Activated CD4-positive, alpha-beta T cell treated with anti-CD3 and anti-CD28 coated beads, Interleukin-2, amount 10 ng/mL, durations not matched to agents 7 days and 5 days (primary cell): ENCODE measurements at places on chromosomes 4 and X.

DNA sequence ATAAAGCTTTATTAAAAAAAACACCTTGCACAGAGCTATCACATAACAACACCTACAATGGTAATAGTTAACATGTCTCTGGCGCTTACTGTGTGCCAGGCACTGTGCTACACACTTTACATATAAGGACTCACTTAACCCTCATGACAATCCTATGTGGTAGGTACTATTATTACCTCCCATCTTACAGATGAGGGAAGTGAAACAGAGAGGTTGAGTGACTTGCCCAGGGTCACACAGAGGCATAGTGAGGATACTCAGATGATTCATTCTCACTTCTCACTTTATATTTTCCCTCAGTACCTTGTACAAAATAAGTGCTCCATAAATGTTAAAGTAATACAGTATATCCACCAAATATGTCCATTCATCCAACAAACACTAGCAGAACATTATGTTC lies 43.4 kb upstream of the IQSEC2 start:
- DNase-seq, result no peak

GRCh38 chr4:109410776-109411175 lies 22.8 kb upstream of the SEC24B start:
- DNase-seq, result no peak

DNA sequence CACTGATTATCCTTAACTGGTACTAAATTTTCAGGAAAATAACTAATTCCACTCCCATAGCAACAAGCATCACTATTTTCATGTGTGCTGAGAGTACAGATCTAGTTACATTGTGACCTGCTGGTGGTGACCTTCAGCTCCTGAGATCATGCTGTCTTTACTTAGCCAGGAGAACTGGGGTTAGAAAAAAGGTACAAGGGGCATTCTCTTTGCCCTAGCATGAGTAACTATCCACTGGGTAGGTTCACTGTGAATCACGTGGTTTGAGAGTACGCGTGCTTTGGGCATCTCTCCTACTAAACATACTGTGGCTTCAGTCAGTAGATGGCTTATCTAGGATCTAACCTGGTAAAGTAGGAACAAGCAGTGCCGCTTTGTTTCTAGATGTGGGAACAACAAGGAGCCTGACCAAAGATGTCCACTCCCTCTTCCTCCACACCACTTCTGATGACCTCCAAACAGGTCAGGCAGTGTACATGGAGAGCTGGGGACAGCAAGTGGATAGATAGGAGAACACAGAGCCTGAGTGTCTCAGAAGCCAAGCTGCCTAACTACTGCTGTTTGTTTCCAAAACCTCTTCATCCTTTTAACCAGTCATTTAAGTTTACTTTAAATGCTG lies 90.2 kb downstream of the CBR4 start:
- DNase-seq, result no peak

- no peak for DNase-seq
Observed at GRCh38 chr4:26753617-26754016, 107.0 kb upstream of the STIM2 start.

DNA sequence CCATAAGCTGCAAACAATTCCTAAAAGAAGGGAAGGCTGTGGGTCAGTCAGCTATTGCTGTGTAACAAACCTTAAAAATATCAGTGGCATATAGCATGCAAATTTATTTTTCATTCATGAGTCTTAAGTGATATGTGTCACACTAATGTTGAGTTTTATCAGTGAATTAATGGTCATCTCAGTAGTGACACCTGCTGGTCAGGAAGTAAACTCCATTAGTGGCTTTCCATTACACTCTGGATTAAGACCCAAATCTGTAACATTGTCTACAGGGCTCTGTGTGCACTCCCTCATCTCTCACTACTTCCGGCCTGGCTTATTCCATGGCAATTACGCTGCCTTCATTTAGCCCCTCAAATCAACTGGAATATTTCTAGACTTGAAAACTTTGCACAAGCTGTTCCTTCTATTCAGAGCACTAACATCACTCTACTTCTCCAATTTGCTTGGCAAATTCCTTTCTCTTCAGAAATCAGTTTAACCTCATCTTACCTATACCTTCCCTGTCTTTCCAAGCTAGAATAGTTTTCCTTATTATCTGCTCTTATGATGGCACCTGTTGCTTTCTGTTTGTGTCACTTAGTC lies 217.3 kb upstream of the TAPT1 start:
- peak; percentile 15 for DNase-seq

- DNase-seq, result no peak
Observed at GRCh38 chrX:85024562-85024961, 20.9 kb downstream of the APOOL start.

DNA sequence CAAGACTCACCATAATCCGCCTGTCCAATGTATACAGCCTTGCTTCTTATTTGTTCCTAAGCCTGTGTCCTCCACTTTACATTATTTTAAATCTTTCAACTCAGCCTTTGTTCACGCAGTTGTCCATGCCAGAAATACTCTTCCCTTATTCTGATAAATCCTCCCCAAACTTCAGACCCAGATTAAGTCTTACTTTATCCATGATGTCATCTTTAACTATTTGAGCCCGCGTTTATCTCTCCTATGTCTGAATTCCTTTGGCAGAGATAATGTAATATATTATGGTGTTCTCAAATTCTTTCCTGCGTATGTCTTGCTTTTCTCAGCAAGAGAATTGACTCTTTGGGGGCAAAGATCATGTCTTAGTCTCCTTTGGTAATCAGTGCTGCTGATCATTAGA lies 129.6 kb downstream of the LUZP4 start:
- no peak for DNase-seq

- no peak for DNase-seq
Observed at GRCh38 chr4:75126058-75126457, 193.1 kb downstream of the PARM1 start.

DNA sequence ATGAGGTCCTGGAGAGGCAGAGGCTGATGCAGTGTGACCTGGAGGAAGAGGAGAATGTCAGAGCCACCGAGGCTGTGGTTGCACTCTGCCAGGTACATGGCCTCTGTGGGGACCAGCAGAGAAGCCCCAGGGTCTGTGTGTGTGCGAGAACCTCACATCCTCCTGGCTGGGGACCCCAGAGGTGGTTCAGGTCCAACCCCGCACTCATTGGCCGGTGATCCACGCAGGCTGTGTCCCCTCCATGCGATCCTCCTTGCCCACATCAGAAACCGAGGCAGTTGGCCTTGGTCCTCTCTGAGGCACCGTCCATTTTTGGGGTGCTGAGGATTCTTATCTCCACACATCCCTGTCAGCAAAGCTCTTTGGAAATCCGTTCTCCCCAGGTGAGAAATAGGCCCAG lies 45.3 kb downstream of the EVC start:
- no peak for DNase-seq

GRCh38 chrX:530726-531610 lies 99.6 kb upstream of the SHOX start:
- no peak for DNase-seq

- DNase-seq, result peak; percentile 26
Observed at GRCh38 chrX:134173541-134174272, 63.3 kb upstream of the CCDC160 start.

DNA sequence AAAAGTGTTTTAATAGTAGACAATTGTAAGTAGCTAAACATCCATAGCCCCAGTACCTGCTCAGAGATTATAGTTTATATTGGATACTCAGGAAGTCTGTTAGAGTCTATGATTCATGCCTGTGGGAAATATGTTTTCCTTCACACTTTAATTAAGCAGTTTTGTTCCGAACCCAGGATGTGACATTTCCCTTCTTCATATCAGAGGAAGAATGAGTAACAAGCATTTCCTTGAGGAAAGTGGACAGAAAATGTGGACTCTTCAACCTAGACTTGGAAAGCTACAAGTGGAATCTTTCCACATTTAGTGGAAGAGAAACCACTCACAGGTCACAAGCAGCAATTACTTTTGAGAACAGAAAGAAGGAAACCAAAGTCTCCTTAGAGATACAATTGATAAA lies 419.4 kb downstream of the C4orf33 start:
- no peak for DNase-seq

- DNase-seq, result no peak
Observed at GRCh38 chr4:42642101-42642797, 14.7 kb downstream of the ATP8A1 start.

DNA sequence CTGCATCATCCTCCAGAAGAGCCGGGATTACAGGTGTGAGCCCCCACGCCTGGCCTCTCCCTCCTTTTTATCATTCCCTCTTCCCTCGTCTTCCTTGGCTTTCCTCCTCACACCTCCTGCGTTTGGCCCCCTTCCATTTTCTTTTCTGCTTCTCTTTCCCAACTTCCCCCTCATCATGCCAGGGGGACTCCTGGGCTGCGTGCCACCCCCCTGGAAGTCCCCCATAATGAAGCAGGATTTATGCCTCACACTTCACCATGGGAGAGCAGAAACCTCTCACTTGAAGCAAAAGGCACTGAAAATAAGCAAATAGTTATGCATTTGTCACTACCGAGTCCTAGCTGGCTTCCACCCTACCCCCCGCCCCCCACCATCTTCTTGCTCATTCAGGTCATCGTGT lies 7.9 kb downstream of the TKTL1 start:
- no peak for DNase-seq

GRCh38 chr4:3869174-3869572 lies 103.0 kb downstream of the ADRA2C start:
- no peak for DNase-seq

- no peak for DNase-seq
Observed at GRCh38 chrX:22163326-22163725, 109.4 kb upstream of the CBLL2 start.

DNA sequence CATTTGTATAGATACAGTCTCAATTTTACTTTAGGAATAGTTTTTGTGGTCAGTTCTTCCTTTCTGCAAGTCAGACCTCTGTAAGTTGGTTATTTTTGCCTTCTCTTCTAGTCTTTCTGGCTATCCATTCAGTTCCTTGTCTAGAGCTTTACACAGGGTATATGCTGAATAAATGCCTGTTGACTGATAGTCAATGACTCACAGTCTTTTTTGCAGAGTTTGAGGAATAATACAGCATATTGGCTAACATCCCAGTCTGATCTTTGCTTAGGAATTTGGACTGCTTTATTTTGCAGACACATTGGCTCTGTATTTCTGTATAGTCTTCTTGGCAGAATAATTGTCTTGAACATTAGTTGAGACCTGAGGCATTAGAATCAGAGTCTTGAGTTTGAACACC lies 132.4 kb downstream of the MAGEC1 start:
- no peak for DNase-seq

DNA sequence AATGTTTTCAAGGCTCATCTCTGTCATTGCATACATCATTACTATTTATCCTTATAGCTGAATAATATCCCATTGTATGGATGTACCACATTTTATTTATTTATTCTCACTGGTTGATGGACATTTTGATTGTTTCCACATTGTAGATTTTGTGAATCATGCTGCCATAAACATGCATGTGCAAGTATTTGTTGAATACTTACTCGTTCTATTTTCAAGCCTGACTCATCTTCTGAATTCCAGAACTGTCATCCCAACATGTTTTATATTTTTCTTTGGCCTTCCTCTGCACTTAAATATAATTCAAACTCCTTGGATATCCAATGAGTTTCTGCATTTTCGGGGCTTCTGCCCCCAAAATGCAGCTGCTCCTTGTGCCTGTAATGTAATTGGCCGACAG lies 77.6 kb downstream of the MXRA5 start:
- no peak for DNase-seq

- DNase-seq, result no peak
Observed at GRCh38 chrX:147846676-147847075, 65.0 kb upstream of the FMR1 start.

- no peak for DNase-seq
Observed at GRCh38 chr4:577499-578450, 1.7 kb upstream of the TMEM271 start.

DNA sequence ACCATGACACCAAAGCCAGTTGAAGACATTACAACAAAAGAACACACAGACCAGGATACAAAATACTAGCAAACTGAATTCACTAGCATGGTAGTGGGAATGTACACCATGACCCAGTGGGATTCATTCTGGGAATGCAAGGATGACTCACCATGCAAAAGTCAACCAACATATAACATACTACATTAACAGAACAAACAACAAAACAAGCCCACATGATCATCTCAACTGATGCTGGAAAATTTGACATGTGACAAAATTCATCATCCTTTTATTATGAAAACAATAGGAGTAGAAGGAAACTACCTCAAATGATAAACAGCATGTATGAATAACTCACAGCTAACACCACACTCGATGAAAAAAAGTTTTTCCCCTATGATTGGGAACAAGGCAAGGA lies 190.2 kb downstream of the DCLK2 start:
- no peak for DNase-seq

DNA sequence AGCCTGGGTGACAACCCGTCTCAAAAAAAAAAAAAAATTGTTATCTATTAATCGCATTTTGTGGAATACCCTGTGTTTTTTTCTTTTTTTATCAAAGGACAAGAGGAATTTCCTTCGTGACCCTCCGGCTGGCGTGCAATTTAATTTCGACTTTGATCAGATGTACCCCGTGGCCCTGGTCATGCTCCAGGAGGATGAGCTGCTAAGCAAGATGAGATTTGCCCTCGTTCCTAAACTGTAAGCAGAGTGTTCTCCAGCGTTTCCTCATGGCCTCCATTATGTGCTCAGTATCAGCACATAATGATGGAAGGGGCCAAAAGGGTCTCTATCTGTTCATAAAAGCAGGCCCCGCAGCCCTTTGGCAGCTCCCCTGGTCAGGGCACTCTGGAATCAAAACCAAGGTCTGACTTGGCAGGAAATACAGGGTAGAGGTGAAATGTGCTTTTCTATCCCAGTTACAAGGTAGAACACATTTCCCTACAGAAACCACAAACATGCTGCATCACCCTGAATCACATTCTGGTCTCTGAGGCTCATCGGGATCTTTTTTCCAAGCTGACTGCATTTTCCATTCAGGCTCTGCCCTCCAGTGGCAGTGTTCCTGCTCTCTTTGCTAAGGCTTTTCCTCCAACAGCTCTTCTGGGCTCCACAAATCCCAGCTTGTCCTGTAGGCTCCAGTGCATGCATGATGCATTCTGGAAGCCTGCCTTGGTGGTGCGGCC lies 24.4 kb downstream of the SYAP1 start:
- DNase-seq, result no peak

GRCh38 chr4:165814256-165815020 lies 58.6 kb upstream of the TLL1 start:
- no peak for DNase-seq

GRCh38 chr4:116118221-116118620 lies 967.2 kb downstream of the TRAM1L1 start:
- no peak for DNase-seq

GRCh38 chr4:150173432-150173861 lies 95.2 kb downstream of the DCLK2 start:
- DNase-seq, result no peak

- DNase-seq, result no peak
Observed at GRCh38 chr4:136078976-136079375, 1453.3 kb downstream of the PCDH18 start.
